Suprapubic skin (tissue), 4 donors: ENCODE measurements at places on chromosomes 13 and 19. TPM values are rescaled to one million over a fixed set of nuclear protein-coding genes. Genes with fewer than 3 reads are reported as not detected.

DNA sequence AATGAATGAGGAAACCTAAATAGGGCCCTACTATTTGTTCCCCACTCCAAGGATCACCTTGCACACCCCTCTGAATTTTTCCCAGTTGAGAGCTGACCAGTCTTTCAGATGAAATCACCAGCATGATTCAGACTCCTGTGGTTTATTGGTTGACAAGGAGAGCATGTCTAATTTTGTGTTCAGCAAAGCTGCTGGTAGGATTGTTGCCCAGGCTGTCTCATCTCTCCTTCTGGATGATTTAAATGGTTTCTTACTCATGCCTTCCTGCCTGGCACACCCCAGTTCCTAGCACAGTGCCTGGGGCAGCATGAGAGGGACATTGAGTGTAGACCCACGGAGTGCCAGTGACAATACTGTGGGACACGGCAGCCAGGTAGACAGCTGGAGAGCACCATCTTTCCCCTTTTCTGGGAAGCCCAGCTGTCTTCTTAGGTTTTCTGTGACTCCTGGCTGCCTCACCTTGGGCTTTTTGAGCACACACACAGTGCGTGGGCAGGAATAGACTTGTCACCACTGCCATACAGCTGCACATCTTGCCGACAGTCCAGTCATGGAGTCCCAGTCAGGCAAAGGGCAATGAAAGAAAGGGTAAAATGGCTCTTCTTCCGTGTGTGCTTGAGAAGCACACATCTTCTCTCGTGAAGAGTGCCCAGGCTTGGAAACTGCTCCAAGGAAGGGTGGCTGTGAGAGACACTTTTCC, 12.3 kb downstream of the FGF9 start:
- no peak overlapping the region for H3K27ac ChIP-seq
- H3K27me3 ChIP-seq = peaks cover 4% of the 10 kb centered on the region
- H3K4me1 ChIP-seq = peaks cover 3% of the 10 kb centered on the region
- H3K4me3 ChIP-seq = no peak overlapping the region
- H3K36me3 ChIP-seq = no peaks in the 10 kb centered on the region
- no peak for DNase-seq

LRRC8E gene
- 41.6 TPM for total RNA-seq

C19orf44 gene
- total RNA-seq = 6.4 TPM

LHB gene
- total RNA-seq = not detected

- no peaks in the 10 kb centered on the region for H3K36me3 ChIP-seq
- no peak overlapping the region for H3K4me3 ChIP-seq
- H3K27ac ChIP-seq = no peak overlapping the region
Observed at GRCh38 chr13:27295096-27295495, 24.5 kb downstream of the RASL11A start.

GRCh38 chr19:15577184-15577771, 37.7 kb upstream of the CYP4F8 start:
- no peaks in the 10 kb centered on the region for H3K36me3 ChIP-seq
- H3K4me3 ChIP-seq = no peak overlapping the region
- H3K27me3 ChIP-seq = peaks cover 4% of the 10 kb centered on the region
- no peaks in the 10 kb centered on the region for H3K4me1 ChIP-seq

- H3K27ac ChIP-seq = no peak overlapping the region
- no peak overlapping the region for H3K4me3 ChIP-seq
- DNase-seq = no peak
- H3K27me3 ChIP-seq = no peaks in the 10 kb centered on the region
- peaks cover 40% of the 10 kb centered on the region for H3K36me3 ChIP-seq
Observed at GRCh38 chr19:964761-965694, 19.1 kb upstream of the WDR18 start.

METTL21C gene
- not detected for total RNA-seq

DNA sequence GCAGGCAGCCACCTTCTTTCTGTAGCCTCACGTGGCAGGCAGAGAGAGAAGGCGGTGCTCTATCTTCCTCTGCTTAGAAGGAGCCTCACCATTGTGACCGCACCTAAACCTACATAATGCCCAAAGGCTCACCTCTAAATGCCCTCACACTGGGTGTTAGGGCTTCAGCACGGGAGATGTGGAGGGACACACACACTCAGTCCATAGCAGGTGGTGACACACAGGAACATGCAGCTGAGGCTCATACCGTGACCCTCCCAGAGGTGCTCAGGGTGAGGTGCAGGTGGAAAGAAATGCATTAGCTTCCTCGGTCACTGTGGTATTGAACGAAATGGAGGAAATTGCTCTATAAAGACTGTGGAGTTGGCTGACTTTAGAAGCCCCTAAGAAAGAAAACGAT, 37.7 kb upstream of the TUBGCP3 start:
- peaks cover 23% of the 10 kb centered on the region for H3K27me3 ChIP-seq
- no peak for DNase-seq
- no peak overlapping the region for H3K27ac ChIP-seq
- no peaks in the 10 kb centered on the region for H3K4me1 ChIP-seq

DNA sequence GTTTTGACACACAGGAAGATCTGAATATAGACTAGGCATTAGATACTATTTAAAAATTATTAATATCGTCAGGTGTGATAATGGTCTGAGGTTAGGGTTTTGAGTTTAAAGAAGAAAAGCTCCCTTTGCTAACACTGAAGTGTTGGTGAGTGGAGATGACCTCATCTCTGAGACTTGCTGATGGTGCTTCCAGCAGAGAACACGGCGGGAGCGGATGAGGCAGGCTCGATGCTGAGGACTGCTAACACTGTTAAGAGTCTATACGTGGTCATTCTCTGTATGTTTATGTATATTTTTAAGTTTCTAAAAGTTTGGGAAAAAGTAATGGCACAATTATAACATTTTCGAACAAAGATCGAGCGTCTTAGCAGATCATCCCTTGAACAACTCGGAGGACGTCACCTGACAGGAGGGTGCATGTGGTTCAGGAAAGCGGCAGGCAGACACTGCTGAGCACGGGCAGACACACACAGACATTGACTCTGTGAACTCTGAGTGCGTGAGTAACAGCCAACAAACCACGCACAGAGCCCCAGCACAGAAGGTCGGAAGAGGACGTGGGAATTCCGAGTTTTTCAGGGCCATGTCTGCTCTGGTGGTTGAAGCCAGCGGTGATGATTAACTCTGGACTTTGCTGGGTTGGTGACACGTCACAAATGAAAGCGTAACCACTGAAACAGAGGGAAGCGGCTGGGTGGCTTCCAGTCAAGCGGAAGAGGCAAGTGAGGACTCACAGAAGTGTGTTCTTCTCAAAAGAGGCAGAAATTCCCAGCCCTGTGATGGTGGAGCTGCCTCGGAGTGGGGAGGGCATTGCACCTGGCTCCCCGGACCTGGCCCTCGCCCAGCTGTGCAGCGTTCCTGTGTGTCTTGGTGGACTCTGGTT, 91.9 kb upstream of the TEX29 start:
- H3K27ac ChIP-seq = no peak overlapping the region
- peaks cover 32% of the 10 kb centered on the region for H3K36me3 ChIP-seq
- H3K4me1 ChIP-seq = peaks cover 4% of the 10 kb centered on the region

DNA sequence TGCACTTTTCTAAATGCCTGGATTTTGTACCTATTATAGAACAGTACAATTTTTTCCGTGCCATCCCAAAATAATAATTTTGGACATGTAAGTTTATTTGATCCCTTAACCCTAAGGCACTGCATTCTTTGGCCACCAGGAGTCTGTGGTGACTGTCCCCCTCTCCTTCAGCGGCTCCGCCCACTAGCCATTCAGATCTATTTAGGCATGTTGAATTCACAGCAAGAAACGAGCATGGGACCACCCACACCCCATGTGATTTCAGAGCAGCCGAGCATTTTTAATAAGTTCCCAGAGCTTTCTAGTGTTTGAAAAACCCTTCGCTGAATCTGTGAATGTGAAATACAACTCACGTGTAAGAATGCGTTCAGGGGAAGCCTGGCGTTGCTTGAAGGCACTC, 567.5 kb downstream of the MYO16 start:
- H3K36me3 ChIP-seq = no peaks in the 10 kb centered on the region
- no peak for DNase-seq
- no peak overlapping the region for H3K27ac ChIP-seq
- H3K4me3 ChIP-seq = no peak overlapping the region
- no peaks in the 10 kb centered on the region for H3K27me3 ChIP-seq
- H3K4me1 ChIP-seq = no peaks in the 10 kb centered on the region

DNA sequence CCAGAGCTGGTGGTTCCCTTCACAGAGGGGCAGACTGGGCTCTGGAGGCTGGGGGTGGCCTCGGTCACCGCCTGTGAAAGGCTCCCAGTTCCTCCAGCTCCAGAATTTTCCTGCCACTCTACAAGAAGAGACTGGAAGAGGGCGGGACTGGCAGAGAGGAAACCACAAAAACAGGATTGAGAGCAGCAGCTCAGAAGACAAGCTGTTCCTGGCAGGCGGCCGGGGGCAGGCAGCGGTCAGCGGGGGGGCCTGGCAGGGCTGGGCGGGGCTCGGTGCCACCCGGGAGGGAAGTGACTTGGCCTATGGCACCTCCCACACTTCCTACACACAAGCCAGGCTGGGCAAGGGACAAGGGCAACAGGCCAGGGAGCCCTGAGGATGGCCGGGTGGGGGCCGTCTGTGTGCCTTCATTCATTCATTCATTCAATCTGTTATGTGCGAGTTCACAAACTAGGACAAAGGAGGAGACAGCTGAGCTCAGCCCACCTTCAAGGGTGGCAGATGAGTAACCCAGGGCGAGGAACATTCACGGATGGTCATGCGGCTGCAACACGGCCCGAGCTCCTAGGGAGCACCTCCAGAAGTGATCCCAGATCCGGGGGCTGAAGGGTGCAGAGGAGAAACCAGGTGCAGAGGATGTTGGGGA, 16.9 kb upstream of the BTBD2 start:
- peaks cover 65% of the 10 kb centered on the region for H3K4me1 ChIP-seq
- H3K27ac ChIP-seq = peak overlapping the region; percentile 97
- peak; percentile 98 for DNase-seq
- H3K27me3 ChIP-seq = no peaks in the 10 kb centered on the region
- H3K36me3 ChIP-seq = no peaks in the 10 kb centered on the region

DNA sequence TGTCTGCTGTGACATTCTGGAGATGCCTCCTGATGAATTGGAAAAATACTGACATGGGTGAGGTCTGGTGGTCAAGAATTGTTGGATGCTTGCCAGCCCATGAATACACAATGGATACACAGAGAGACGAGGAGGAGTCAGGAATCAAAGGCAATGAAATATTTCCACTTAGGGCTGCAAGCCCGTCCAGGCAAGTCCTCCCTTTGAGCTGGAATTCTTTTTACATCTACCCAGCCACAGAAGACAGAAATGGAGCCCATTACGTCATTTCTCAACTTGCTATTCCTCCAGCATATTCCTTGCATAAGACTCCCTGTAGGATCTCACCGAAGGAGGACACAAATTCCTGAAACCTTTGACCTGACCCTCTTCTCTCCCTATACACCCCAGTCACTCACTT, 15.7 kb upstream of the IGFL4 start:
- H3K4me3 ChIP-seq = no peak overlapping the region
- peaks cover 23% of the 10 kb centered on the region for H3K27me3 ChIP-seq
- DNase-seq = no peak

GRCh38 chr19:39381910-39382611, 8.8 kb downstream of the PAF1 start:
- H3K4me3 ChIP-seq = no peak overlapping the region
- H3K27ac ChIP-seq = no peak overlapping the region
- no peaks in the 10 kb centered on the region for H3K27me3 ChIP-seq
- H3K4me1 ChIP-seq = no peaks in the 10 kb centered on the region
- peaks cover 99% of the 10 kb centered on the region for H3K36me3 ChIP-seq

TGFB1 gene
- total RNA-seq = 19.9 TPM

GRCh38 chr13:61415058-61415721, 459 bp downstream of the PCDH20 start:
- peaks cover 18% of the 10 kb centered on the region for H3K4me1 ChIP-seq
- no peak overlapping the region for H3K27ac ChIP-seq
- DNase-seq = no peak
- no peaks in the 10 kb centered on the region for H3K36me3 ChIP-seq

CYP2S1 gene
- total RNA-seq = 1.8 TPM
